NCI-H82 (cell line): ENCODE measurements at places on chromosomes 7 and 10.
A peak's percentile ranks its signal among the peaks of the same experiment; 100 is the strongest.

DNA sequence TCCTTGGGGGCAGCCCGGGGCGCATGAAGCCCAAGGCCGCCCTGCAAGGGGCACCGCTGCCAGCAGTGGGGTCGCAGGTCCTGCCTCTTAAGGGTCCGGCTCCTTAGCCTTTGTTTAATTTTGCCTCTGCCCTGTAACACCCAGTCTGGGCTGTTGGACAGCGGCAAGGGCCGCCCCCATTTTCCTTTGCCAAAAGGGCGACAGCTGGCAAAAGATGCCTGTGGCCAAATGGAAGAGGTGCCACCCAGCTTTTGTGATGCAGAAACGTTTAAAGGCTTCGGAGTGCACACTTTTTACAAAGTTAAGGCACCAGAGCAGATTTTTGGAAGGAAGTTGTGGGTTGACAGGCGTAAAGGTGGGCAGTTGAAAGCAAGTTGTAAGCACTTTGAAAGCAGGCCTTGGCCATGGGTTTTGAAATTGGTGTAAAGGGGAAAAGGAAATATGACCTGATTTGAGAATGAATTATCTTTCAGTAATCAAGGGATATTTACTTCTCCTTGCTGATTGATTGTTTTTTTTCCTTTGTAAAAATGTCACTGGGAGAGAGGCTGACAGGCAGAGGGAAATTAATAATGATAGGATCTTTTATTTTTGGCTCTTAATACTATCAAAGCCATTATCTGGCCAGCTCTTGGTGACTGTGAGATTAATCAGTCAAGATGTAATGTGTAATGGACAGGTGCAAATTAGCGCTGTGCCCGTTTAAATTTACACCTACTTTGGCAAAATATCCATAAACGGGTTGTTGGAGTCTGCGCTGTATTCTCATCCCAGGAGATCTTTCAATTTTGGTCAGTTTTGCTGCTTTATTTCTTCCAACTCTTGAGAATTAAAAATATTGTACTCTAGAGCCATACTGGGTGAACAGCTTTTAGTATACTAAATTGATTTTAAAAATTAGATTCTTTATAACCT is 1.2 kb downstream of the CASD1 start:
- DNase-seq, result peak; percentile 74

DNA sequence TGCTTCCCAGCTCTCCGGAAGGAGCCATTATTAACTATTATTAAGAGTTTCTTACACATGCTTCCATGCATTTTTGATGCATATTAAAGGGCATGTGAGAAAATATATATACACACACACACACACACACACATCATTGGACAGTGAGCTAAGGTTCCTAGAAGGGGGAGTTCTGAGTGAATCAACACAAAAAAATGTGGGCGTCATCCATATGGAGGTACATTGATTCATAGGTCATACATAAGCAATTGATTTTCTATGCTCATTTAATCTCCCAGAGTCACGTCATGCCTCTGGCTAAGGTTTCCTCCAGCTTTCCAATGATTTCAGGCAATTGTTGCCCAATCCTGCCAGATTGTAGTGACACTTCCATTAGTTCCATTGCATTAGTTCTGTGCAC is 269.4 kb downstream of the DNAJB9 start:
- DNase-seq, result no peak

DNA sequence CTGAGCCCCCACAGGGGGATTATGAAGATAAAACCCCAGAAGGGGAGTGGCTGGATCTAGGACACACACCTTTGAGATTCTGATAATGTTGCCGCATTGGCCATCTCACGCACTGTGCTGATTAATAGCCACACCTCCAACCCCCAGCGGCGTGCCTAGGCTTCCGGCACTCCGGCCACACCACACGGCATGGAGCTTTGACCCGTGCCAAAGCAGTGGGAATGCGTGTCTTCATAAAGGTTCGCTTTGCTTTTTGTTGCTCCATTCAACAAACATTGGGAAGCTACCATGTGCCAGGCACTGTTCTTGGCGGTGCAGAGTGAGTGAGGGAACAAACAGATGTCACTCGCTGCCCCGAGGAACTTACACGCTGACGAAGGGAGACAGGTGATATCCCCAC is 117.6 kb downstream of the TCERG1L start:
- no peak for DNase-seq

DNA sequence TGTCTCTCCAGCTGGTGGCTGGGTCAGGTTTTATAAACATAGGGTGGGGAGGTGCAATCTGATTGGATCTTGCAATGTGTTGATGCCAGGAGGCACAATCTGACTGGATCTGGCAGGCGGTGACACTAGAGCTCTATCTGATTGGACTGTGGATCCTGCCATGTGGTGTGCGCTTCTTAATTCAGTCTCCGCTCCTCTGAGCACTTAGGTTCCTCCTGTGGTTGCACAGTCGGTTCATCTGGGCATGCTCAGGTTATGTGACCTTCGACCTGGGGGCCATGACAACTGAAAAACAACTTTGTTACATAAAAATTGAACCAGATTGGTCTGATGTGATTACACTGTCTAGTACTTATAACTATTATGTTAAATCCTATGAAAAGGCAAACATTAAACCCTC is 127.1 kb upstream of the SVIL start:
- DNase-seq, result peak; percentile 9

DNA sequence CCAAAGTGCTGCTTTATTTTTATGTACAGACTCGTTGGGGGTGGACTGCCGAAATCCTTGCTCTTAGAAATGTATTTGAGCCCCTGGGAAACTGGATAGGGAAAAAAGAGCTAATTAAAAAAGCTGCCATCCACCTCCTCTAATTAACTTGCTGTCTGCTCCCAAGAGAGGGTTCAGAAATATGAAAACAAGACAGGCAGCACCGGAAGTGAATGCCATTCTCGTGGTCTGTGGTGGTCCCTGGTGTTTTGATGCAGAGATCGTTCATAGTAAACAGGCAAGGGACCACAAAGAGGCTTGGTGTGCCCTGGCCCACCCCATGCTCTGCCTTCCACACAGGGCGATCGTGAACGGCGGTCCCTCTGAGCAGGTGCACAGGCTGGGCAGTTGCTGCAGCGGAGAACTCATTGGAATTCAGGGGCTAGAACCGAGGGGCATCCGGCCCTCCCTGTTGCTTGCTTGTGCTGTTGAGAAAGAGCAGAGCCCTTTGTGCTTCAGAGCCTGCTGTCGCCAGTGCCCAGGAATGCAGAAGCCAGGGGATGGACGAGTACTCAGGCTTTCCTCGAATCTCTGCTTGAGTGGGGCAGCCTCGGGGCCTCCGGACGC is 79.1 kb upstream of the BTBD16 start:
- DNase-seq, result no peak

GRCh38 chr10:118057361-118057760 is 10.6 kb upstream of the RAB11FIP2 start:
- peak; percentile 2 for DNase-seq
